Fibroblast of skin of back (primary cell): ENCODE measurements at places on chromosomes 4 and X.

DNA sequence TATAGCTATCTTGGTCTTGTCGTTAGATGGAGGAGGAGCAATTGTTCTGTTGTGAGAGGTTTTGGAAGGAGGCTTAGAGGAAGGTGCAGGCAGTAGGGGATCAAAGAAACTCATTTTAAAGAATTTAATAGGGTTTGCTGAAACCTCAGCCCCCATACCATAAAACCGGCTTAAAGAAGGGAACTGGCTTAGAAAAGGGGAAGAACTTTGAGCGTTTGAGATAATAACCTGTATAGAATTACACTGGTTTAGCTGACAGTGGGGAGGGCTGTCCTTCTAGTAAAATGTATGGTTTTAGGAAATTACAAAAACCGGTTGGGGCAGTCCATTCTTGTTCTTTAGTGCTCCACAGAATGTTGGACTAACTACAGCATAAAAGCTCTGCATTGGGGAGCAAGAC, 128.1 kb downstream of the KDM6A start:
- no peak for DNase-seq

DNA sequence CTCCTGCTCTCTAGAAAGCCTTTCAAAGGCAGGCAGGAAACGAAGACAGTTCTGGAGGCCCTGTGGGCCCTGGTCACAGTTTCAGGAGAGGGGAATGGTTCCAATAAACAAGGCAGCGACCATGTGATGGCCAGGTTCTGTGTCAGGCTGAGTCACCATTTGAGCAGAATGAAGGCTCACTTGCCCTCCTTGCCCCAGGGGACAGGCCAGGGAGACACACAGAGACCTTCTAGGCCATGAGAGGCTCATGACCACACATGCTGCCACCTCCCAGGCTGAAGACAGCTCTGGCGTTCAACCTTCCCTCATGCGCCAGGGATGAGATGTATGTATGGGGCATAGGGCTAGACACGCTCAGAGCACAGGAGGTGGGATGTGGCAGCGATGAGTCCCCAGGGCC, 22.9 kb upstream of the TRIM2 start:
- peak; percentile 46 for DNase-seq

- no peak for DNase-seq
Measured at GRCh38 chr4:169163495-169163894, 107.3 kb downstream of the SH3RF1 start.

GRCh38 chr4:60019946-60020345, 1180.2 kb upstream of the ADGRL3 start:
- DNase-seq: no peak

- DNase-seq: peak; percentile 9
Measured at GRCh38 chr4:149211876-149212275, 603.8 kb downstream of the IQCM start.

DNA sequence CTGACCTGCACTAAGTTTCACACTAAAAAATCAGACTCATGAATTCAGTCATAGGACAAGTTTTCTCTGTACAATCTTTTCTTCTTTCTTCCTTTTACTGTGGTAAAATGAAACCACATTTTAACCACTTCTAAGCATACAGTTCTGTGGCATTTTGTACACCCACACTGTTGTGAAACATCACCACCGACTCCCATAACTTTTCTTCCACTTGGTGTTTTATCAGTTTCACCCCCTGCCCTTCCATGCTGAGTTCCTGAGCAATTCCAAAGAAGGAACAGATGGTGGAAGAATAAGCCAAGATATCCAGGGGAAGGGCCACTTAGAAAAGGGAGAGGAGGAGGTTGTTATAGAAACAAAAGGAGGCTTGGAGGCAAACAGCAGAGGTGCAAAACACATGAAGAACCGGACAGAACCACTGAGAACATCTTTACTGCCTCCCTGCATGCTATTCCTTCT, 22.6 kb downstream of the SLC25A4 start:
- no peak for DNase-seq
